ENCODE measurements at places on chromosomes 1 and 21.
A peak's percentile ranks its signal among the peaks of the same experiment; 100 is the strongest.

- DNase-seq = no peak
Observed at GRCh38 chr21:24727803-24728440, 879.4 kb downstream of the MRPL39 start.

DNA sequence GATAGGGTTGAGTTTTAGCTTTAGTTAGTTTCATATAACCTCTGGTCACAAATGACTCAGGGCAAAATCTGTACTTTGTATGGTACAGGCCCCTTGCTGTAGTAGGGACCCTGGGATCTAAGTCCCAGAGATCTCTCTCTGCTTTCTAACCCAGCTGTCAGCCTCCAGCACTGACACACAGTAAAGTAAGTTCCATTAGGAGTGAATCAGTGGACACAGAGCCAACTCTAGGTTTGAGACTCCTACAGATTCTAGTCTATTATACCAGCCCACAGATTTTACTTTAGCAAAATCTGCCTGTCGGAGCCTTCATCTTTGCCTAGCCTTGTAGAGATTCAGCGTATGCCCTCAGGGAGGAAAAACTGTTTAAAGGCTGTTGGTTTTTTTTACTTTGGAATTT lies 52.5 kb downstream of the ANGPTL1 start:
- DNase-seq = no peak

GRCh38 chr1:14924455-14925331 lies 228.9 kb upstream of the TMEM51 start:
- DNase-seq = no peak

- no peak for DNase-seq
Observed at GRCh38 chr1:18536356-18536755, 55.6 kb downstream of the KLHDC7A start.

DNA sequence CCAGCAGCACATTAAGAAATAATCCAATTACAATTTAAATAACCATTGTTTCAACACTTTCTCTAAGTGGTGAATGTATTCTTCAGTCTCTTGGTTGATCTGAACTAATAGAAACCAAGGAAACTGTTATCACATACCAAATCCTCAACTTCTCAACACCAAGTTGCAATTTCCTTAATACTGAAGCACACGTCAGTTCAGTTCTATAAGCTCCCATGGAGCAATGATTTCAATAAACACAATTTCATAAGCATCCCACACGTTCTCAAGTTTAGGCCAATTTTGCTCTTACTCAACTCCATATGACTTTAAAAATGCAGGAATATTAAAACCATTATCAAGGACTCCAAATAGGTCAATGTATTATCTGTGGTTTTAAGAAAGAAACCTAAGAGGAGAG lies 5.8 kb upstream of the ERG start:
- DNase-seq = no peak

DNA sequence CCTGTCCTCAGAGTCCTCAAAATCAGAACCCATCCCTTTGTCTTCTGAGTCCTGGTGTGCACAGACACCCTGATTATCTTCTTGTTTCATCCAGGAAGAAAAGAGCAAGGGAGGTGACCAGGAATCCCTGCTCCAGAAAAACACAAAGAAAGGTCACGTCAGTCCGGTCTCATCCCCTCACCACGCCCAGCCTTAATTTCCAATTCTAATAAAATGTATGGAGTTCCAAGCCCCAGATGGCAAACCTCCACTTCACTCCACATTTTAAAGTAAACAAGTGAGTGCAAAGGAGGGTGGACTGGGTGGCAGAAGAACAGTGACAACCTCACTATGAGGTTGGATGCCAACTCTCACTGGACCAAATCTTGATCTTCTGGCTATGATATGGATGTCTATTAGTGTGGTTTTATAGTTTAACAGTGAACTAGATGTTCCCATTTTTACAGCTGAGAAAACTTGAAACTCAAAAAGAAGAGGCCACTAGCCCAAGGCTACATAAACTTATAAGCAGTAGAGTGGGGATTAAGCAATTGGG lies 22.0 kb downstream of the ZNF697 start:
- DNase-seq = no peak

DNA sequence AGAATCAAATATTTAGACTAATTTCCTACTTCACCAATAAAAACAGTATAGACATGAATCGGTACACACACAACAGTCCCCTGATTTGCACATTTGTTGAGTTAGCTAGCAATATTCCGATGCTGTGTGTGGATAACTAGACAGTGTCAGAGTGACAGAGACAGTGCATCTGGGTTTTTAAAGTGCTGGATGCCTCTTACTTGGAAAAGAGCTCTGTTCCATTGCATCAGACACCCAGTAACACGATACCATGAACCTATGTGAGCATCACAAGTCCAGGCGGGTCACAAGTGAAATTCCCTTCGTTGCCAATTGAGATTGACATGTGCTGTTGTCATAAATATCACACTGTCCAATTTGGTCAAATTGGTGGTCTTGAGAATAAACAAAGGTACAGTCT lies 82.0 kb upstream of the ESRRG start:
- DNase-seq = no peak

GRCh38 chr1:159917533-159918351 lies 7.6 kb downstream of the TAGLN2 start:
- no peak for DNase-seq

GRCh38 chr1:193593147-193593885 lies 406.9 kb upstream of the B3GALT2 start:
- no peak for DNase-seq

- DNase-seq = no peak
Observed at GRCh38 chr1:76153841-76154205, 79.3 kb downstream of the ST6GALNAC3 start.

DNA sequence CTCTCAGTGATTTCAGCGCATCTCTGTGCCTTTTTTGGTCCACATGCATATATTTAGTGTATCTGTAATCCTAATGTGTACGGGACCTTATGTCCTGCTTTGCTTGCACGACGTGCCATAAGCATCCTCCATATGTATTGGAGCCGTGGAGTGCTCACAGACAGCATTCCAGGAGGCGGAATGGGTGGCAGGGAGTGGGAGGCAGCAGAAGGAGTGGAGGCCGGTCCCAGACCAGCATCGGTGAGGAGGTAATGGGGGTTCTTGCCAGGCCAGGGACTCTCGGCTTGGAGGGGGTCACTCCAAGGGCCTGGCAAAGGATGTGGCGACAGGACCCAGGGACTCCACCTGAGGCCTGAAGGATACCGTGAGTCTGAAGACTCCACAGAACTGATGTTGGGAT lies 185.0 kb downstream of the CAMTA1 start:
- DNase-seq = no peak

GRCh38 chr1:42153624-42154023 lies 414 bp downstream of the GUCA2B start:
- no peak for DNase-seq

GRCh38 chr1:156898161-156898566 lies 4.6 kb downstream of the PEAR1 start:
- no peak for DNase-seq

- DNase-seq = no peak
Observed at GRCh38 chr1:47690341-47691250, 252.8 kb downstream of the FOXD2 start.

DNA sequence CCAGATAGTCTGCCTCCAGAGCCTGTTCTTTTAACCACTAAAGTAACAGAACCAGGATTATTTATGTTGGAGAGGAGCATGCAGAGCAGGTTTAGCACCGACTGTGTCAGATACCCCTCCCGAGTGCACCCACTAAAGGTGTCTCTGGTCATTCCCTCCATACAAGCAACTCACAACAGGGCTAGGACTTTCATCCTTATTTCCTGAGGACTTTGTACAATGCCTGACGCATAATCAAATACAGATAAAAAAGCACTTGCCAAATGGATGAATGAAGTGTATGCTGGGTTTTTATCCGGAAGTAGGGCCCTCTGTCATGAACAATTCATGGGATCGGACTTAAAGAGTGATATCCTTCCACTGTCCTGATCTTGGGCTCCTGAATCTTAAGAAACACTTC lies 26.0 kb downstream of the RPL5 start:
- DNase-seq = no peak

DNA sequence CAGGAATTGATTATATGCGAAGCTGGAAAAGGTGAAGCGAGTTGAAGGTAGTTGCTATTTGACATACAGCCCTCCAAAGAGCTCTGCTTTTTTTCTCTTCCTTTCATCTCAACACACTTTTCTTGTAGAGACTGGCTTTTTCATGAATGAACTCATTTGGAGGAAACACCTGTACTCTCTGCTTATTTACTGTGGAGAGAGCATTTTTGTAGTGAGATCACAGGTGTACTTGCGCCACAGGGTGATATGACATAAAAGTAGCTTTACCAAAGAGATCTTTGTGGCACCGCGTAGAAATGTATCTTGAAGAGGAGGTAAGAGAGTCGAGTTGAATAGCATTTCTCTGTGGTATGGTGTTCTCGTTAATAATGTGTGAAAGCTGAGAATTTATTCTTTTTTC lies 187.6 kb downstream of the VPS13D start:
- DNase-seq = no peak

GRCh38 chr1:151990856-151991198 lies 2.8 kb downstream of the S100A10 start:
- DNase-seq = no peak

DNA sequence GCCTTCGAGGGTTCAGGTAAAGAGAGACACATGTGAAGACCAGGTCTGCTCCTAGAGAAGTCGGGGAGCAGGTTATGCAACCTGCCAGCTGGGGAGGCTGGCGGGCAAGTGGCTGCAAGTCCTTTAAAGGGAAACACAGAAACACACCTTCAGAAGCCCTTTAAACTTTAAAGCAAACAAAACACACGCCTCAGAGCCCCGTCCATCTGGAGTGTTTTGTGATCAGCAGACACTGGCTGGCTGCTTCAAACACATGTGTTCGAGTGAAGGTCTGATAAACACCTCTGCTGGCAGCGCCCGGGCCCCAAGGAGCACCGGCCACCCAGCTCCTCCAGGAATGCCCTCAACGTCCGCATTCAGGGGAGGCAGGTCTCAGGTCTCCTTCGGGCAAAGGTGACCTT lies 15.2 kb downstream of the RIPK4 start:
- DNase-seq = no peak

GRCh38 chr1:225534135-225534534 lies 106.3 kb upstream of the LBR start:
- DNase-seq = no peak

- DNase-seq = no peak
Observed at GRCh38 chr1:230713915-230714764, at the start of gene AGT. AGT (minus strand) TSS chr1:230714122; CDS start chr1:230710823, 3,299 bp downstream.

DNA sequence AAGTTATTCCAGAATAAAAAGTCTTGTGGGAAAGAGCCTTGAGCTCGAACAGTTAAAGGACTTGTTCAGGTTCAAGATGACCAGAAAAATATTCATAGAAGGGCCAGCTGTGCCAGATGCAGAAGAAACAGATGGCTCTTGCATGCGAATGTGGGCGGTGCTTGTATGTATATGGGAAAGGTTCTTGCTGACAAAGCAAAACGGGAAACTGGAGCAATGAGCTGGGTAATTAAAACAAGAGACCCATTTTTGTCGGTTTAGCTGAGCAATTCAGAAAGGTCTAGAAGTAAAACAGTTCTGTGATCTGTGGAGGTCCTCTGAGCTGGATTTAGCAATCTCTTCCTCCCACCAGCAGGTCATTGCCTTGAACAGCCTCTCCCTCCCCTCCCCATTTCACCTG lies 107.2 kb upstream of the MARK1 start:
- DNase-seq = no peak

GRCh38 chr1:111864862-111865261 lies 109.2 kb downstream of the DDX20 start:
- DNase-seq = no peak

- no peak for DNase-seq
Observed at GRCh38 chr1:151606384-151606783, 5.5 kb upstream of the SNX27 start.

DNA sequence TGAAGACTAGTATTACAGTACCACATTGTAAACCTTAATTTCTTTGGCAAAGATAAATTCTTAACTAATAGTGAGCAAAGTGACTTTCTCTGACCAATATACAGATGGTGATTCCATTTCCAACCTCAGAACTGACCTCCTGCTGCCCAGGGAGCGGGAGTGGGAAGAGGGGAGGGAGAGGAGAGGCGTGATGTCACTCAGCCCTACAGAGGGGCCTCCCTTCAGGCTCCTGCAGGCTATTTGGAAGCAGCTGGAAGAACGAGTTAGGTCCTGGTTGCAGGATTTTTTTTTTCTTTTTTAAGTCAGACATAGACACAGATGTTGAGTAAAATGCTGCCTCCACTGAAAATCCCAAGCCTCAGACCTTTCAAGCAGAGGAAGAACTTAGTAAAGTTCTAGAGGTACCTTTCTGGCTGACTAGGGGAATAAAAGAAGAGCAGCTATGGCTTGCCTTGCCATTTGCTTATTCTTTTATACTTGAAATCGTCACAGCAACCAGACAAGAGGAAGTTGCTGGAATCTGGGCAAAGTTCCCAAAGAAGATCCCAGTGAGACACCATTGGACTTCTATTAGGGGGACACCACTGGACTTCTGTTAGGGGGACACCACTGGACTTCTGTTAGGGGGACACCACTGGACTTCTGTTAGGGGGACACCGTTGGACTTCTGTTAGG lies 54.5 kb downstream of the EXO1 start:
- no peak for DNase-seq

DNA sequence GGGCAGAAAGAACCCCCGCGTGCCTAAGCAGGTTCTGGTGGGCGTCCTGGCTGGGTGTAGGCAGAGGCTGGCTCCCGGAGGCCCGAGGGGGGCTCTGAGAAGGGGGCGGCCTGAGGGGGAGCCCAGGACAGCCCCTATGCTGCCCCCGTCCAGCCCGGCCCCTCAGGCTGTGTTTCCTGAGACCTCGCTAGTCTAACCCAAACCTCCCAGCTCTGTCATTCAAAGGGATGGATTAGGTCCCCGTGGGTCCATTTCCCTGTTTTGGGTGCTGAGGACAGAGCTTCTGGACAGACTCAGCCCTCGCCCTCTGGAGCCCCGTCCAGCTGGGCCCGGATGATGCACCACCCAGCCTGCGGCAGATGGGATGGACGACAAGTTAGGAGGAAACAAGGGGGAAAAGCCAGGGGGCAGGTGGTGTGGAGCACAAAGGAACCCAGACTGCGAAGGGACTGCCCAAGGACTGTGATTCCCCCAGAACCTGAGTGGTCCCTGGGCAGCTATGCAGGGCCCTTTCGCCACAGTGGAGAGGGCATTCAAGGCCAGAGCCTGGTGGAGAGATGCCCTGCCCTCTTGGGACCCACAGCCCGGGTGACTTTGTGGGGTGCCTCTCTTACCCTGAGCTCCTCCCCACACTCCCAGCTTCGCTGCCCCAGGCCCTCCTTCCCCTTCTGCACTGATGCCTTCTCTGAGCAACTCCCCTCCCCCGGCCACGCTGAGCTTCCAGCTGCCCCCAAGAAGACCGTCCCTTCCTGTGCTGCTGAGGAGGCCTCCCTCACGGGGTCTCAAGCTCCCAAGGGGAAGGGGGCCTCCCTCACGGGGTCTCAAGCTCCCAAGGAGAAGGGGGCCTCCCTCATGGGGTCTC lies 2.8 kb downstream of the HES4 start:
- no peak for DNase-seq

- DNase-seq = peak; percentile 62
Observed at GRCh38 chr1:16204634-16205333, 7.7 kb downstream of the ARHGEF19 start.

All from Karpas-422 (cell line).